CD4-positive, alpha-beta T cell treated with Interleukin-21 for 1 hour (primary cell): ENCODE measurements at places on chromosomes 1 and 21.
A peak's percentile ranks its signal among the peaks of the same experiment; 100 is the strongest.

DNA sequence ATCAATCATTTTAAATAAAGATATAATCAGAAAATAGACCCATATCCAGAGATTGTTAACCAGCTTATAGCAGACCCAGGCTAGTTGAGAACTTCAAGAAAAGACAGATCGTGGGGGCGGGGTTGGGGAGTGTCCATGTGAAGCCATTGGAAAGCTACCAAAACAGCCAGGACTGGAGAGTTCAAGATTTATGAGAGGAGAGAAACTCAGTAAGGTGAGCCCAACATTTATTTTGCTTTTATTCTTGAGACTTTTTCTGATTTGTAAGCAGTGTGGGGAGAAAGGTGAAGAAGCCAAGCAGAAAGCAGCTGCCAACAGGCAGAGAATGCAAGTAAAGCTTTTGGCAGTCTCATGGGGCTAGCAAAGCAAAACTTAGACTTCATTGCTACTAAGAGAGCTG, 179.9 kb downstream of the VPS13D start:
- DNase-seq: no peak

GRCh38 chr1:63908016-63908415, 134.2 kb downstream of the ROR1 start:
- DNase-seq: no peak

DNA sequence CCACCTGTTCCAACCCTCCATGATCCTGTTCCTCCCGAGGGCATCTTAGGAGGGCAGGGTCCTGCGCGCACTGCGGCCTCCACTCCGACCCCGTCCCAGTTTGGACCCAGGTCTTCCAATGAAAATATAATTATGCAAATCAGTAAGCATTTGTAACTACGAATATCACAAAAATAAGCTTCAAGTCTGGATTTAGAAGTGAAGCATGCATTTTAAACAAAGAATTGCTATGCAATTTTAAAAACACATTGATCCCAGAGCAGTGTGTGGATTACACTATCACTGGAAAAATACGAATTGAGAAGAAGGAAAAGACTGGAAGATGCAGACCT, 673 bp downstream of the PRMT2 start:
- DNase-seq: no peak

- DNase-seq: no peak
These were observed 680 bp upstream of the CNN3 start for GRCh38 chr1:94927405-94928175.

- DNase-seq: no peak
These were observed 1.6 kb downstream of the AGO4 start for GRCh38 chr1:35809114-35810095.

DNA sequence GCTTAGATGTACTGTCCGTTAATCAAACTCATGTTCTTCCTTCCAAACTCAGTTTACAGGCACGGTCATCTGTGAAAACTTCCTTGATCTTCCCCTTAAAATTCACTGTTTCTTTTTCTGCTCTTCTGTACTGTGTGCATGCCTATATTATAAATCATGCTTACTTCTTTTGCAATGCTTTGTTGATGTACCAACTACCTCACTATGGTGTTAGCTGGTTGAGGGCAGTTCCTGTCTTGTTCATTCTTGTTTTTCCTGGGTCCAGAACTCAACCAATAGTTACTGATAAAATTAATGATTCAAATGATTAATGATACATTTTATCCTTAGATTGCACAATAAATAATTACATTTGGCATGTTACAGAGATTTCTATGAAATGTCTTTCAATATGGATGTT, 163.8 kb downstream of the CHRM3 start:
- no peak for DNase-seq

- no peak for DNase-seq
These were observed 359.0 kb upstream of the PTBP2 start for GRCh38 chr1:96362623-96363022.

GRCh38 chr1:246907472-246907871, 24.3 kb downstream of the AHCTF1 start:
- peak; percentile 47 for DNase-seq

DNA sequence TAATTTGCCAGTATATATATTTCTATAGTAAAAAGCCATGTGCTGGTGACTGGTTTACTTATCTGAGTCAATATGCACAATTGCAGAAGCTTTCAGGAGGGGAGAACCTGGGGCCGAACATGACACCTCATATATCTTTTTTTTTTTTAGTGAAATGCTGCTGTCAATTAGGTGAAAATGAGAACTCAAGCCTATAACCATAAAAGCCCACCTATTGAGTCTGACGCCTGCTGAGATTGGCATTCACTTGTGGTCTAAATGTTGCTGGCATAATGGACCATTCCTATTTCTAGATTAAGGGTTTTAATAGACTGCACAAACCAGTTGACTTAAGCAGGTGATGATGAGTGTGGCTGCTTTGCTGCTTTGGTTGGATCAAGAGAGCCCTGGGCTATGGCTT, 10.8 kb downstream of the NTMT2 start:
- no peak for DNase-seq

DNA sequence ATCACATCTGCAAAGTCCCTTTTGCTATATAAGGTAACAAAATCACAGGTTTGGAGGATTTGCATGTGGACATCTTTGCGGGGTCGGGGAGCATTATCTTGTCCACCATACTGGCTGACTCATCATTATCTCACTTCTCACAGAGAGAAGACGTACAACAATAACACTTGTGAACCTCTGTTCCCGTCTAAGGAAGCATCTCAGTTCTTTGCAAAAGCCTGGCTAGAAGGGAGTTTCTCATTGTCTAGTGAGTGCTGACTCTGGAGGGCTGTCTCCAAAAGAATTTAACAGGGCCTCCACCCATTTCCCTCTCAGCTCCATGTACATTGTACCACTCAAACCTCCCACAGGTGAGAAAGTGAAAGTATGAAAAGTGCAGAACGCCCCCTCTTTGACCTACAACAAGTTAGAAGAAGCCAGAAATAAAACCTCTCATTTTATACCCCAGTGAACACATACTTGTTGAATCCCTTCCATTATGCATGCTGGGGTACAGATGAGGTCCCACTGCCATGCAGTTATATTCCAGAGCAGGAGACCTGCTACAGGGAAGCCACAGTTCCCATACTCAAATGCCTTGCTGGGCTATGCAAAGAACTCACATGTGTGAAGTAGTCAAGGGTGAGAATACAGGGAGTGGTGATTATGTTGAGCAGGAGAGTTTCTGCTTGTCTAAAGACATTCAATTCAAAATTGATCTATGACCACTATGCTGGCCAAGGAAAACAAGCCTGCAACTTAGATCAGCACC, 121.7 kb upstream of the PRDX6 start:
- DNase-seq: no peak

DNA sequence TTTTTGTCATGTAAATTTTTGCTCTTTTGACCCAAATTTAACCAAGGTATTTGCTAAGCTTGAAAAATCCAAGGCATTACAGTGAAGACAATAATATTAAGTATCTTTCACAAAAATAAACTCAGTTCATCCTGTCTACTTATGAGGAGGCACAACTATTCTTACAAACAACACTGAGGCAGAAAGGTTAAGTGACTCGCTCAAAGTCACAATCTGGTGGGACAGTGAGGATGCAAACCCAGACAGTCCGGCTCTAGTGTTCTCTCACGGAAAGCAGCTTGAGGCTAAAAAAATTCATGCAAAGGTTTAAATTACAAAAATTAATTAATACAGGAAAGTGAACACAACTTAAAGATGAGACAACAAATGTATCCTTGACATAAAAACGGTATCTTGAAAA, 125.3 kb downstream of the SIPA1L2 start:
- DNase-seq: no peak
